CD4-positive, alpha-beta T cell treated with Interleukin-1 beta for 1 hour (primary cell): ENCODE measurements at places on chromosomes 16 and 17.

- DNase-seq = no peak
These were observed 3.7 kb upstream of the UNC13D start for GRCh38 chr17:75847614-75848522.

DNA sequence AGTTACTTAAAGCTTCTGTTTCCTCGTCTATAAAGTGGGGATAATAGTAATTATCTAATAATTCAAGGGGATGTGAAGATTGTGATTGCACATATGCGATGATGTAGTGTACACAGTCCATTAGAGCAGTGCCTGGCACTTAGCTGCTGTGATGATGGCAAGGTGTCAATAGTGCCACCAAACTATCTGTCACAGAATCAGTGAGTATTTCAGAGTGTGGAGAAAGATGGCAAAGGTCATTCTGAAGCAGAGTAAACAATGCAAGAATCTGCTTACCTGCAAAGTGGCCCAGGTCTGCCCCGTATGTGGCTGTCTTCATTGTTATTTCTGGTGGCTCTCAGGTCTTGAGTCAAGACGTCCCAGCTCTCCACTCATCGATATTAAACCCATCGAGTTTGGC is 15.1 kb downstream of the SYT17 start:
- DNase-seq = no peak

DNA sequence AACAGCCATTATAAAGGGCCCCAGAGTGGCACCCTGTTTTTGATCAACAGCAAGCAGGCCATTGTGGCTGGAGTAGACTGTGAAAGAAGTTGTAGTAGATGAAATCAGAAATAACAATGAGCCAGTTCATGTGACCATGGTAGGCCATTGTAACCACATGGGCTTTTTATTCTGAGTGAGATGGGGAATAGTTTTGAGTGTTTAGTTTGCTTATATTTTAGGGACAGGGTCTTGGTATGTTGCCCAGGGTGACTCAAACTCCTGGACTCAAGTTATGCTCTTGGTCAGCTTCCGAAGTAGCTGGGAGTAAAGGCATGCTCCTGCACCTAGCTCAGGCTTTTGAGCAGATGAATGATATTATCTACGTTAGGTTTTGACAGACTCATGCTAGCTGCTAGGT is 12.0 kb downstream of the CBFB start:
- no peak for DNase-seq

DNA sequence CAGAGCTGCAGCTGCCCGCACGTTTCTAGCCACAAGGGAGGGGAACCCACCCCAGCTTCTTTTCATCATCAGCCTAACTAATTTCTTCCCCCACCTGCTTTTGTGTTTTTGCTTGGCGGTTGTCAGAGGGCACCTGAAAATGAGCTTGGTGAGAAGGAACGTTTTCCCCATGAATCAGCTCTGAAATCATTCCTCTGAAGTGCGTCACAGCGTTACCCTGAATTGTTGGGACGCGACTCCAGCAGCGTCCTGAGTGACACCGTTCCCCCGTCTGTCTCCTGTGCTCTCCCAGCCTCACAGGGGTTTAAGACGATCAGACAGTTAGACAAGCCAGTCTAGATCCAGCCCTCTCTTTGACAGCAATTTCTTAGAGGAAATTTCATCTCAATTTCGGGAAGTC is 722.9 kb upstream of the EEF2KMT start:
- DNase-seq = no peak

GRCh38 chr16:52912565-52913173 is 140.0 kb downstream of the CHD9NB start:
- DNase-seq = no peak

DNA sequence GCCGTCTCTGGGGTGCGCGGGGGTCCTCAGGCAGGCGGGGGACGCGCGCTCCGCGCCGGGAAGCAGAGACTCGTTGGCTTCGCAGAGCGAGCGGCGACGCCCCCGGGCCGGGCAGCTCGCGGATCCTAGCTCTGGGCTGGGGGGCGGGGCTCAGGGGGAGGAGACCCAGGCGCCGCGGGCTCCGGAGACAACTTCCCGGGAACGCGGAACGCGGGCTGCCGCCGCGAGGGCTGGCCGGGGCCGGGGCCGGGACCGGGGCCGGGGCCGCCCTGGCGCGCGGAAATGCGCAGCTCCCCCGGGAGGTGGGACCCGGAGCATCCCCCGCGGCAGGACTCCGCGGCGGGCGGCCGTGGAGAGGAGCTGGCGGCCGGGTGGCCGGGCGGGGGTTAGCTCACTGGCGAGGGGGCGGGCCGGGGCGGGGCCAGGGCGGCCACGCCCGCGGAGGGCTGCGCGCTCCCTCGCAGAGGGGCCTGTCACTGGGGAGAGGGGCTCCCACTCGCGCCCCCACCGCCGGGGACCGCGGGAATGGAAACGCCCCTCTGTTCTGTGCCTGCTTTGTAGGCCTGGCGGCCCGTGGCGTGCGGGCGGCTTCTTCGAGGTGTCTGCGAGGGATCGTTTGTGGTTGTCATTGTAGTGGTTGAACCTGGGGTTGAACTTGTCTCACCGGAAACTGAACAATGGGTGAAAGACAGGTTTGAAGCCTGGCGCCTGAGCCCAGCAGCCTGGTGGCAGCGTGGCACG is at the start of gene GAS7:
TSS of gene GAS7 (minus strand) at position 98 of the 741 bp plus-strand sequence.
- DNase-seq = peak; percentile 52

GRCh38 chr17:39935909-39936308 is 8.4 kb downstream of the LRRC3C start:
- DNase-seq = no peak

DNA sequence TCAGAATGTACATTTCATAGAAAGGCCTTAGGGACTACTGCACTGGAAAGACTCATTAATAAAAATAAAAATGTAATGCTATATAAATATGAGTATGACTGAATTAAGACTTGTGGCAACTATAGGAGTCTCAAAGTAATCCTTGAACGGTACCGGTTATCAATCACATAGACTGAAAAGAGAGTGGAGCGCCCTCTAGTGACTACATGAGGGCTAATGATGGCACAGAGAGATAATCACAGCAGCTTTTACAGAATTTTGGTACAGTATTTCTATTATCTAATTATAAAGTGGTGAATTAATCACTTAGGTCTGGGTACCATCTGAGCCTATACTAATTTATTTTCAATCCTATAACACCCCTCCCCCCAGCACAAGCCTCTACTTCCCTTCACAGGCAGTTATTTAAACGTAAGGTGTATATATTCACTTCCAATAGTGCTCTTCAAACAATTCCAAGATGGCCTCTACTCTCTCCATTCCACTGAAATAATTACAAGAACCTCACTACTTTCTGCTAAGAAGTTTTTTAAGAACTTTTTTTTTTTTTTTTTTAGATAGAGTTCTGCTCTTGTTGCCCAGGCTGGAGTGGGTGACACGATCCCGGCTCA is 40.7 kb upstream of the ANKFY1 start:
- DNase-seq = peak; percentile 12

DNA sequence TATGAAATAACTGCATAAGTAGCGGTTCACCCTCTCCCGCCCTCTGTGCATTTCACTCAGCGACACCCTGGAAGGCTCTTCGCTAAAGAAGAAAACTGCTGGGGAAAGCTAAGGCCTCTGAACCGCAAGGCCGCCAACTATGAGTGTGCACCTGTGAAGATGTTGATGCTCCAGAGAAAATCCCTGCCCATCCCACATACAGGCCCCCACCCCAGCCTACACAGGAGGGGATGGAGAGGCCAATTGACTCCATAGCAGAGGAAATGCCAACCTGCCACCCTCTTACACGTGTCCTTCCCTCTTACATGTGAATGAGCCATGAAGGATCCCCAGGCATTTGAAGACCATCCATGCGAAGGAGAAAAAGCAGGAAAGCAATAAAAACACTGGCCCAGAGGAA is 104.8 kb downstream of the MGAT5B start:
- DNase-seq = no peak

- DNase-seq = no peak
These were observed 97.3 kb upstream of the GOT2 start for GRCh38 chr16:58831386-58831785.

- DNase-seq = no peak
These were observed 12.9 kb upstream of the CMIP start for GRCh38 chr16:81431554-81432353.

GRCh38 chr16:88331989-88332920 is 50.5 kb upstream of the ZNF469 start:
- no peak for DNase-seq

- DNase-seq = no peak
These were observed 33.9 kb downstream of the BAHCC1 start for GRCh38 chr17:81428948-81429774.

DNA sequence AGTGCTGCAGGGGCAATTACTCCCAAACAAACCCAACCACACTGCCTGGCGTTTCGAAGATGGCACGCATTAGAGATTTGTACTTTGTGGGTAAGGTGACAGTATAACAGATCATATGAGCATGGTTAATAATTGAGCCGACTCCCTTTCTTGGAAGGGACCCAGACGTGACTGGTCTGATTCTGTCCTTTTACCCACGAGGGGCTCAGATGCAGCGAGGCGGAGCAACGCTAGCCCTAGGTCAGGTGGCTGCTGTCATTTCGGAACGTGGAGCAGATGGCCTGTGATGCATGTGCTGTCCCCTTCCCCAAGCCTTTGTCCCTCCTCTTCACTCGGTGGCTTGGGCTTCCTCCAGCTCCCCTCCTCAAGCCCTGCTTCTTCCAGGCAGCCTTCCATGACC is 84.2 kb downstream of the SNX29 start:
- DNase-seq = no peak

DNA sequence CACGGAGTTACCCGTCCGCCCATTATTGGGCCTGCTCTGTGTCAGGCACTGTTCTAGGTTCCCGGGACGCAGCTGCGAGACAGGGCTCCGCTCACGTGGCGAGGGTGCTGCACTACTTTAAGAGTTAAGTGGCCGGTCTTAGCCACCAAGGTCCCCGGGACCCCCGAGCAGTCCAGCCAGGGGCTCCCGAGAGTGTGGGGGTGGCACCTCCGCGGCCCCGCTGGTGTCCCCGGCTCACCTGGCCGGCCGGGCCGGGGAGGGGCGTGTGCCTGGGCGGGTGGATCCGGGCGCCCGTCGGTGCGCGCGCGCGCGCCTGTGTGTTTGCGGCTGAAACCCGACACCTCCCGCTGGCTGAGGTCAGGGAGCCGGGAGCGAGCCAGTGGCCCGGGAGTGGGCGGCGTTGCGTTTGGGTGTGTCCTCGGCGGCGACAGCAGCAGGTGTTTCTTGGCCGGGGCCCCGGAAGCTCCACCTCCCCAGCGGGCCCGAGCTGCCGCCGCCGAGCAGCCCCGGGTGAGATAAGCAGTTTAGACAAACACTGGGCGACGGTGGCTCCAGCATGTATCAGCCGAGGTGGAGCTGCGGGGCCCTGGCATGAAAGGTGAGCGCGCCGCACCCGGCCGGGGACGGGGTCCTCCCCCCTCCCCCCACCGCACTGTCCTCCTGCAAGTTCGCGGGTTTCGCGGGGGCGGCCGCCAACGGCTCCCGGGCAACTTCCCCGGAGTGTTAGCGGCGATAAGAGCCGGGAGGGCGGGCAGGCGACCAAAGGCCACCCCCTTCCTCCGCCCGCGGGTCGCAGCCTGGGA is at the start of gene GSE1:
TSS of gene GSE1 (plus strand) at position 522 of the 803 bp plus-strand sequence. CDS start at position 592, 70 bp downstream.
- DNase-seq = peak; percentile 73

DNA sequence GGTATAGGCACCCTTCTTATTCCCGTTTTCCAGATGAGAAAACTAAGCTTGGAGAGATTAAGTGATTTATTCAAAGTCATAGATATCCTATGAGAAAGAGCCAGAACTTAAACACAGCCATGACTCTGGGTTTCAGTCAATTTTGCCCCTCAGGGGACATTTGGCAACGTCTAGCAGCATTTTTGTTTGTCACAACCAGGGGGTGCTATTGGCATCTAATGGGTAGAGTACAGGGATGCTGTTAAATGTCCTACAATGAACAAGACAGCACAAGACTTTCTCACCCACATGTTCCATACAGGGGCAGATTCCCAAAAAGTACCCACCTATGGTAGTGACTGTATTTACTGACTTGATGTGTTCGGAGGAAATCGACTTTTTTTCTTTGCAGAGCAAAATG is 4.8 kb upstream of the SHISA9 start:
- DNase-seq = no peak

GRCh38 chr17:80372456-80372855 is 42.5 kb upstream of the ENDOV start:
- DNase-seq = no peak

DNA sequence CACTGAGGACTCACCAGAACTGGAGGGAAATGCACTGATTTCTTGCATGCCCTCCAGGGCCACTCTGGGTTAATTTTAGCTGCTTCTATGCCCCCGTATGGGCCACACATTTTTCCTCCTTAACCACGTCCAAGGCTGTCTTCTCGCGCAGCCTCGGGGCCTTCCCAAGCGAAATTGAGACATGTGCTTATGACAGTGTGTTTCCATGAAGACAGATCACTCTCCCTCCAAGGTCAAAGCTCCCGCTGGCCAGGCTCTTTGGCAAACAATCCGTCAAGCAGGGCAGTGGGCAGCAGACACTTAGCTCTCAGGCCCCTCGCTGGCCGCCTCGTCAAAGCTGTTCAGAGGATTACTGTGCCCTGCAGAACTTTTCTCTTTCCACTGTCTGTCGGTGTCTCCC is 243.0 kb upstream of the N4BP1 start:
- DNase-seq = no peak

- DNase-seq = no peak
These were observed 28.8 kb downstream of the ABCC12 start for GRCh38 chr16:48126801-48127644.

GRCh38 chr16:411576-412265 is 10.0 kb downstream of the DECR2 start:
- DNase-seq = no peak

DNA sequence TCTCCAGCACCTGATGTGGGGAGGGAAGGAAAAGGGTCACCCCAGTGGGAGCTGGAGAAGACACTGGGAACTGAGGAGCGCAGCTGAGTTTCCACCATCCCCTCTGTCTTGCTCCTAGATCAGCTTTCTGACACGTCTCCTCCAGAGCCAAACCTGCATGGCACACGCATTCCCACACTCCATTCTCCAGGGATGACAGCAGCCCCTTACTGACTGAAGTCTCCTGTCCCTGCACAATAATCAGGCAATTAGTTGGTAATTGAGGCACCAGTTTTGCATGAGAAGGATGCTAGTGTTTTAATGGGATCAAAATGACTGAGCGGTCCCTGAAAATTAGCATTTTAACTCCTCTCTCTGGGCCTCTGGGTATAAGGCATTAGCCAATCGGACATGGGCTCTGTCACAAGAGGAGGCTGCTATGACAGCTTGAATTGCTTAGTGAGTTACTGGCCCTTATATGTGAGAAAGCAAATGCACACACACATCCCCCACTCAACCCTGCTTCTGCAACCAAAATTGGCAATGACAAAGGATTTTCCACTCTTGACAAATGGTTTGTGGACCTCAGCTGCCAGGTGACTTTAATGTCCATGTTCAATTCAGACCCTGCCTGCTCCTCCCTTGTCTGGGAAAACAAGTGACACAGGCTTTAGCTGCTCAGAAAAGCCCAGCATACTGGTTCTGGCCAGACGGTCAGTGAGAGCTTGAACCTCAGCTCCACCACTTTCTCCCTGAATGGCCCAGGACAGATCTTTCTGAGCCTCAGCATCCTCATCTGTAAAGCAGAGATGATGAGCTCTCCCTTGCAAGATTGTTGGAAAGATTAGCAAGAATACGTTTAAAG is 57.2 kb upstream of the SREBF1 start:
- no peak for DNase-seq

DNA sequence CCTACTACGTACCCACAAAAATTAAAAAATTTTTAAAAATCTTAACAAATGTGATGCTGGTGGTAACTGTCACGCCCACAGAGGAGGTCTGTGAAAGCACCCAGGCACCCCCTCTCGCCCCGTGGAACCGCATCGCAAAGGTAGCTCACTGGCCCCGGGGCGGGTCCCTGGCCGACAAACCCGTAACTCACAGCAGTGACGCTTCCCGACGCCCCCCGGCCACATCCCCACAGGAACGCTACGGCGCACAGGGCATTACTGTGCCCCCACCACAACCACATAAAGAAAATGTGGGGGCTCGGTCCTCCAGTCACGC is 366 bp downstream of the ANKS3 start:
- no peak for DNase-seq
